ENCODE measurements at places on chromosomes 2 and 18. TPM values are rescaled to one million over a fixed set of nuclear protein-coding genes. Genes with fewer than 3 reads are reported as not detected.

EN1 gene
- not detected for total RNA-seq

BARD1 gene
- 13.0 TPM for total RNA-seq

TPO gene
- 0.32 TPM for total RNA-seq

GAD1 gene
- 0.16 TPM for total RNA-seq

LYG1 gene
- 0.57 TPM for total RNA-seq

MC2R gene
- not detected for total RNA-seq

SERPINB12 gene
- total RNA-seq = not detected

POMC gene
- total RNA-seq = 0.76 TPM

KCNG2 gene
- total RNA-seq = not detected
